ENCODE measurements at places on chromosomes 4 and X.
A peak's percentile ranks its signal among the peaks of the same experiment; 100 is the strongest.

DNA sequence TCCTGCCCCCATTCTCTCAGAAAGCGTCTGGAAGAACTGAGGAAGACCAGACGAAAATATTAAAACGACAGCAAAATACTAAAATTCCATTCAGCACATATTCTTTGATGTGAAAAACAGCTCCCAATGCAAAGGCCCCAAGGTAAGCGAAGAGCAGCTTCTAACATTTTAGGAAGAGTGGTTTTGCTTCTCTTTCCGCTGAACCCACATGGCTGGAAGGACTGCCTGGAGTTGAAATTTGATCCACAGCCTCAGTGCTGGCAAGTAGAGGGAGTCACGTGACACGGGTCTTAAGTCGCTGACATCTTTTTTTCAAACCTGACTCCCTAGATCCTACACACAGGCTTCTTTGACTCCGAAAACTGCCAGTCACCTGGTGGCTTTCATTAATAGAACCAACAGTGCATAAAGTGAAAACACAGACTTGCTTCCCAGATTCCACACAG is at the start of gene FAM13A:
Gene FAM13A, minus strand, starts transcription at position 233 of the 446 bp plus-strand sequence. Its CDS starts 221 bp downstream, at position 12.
- DNase-seq, result no peak

DNA sequence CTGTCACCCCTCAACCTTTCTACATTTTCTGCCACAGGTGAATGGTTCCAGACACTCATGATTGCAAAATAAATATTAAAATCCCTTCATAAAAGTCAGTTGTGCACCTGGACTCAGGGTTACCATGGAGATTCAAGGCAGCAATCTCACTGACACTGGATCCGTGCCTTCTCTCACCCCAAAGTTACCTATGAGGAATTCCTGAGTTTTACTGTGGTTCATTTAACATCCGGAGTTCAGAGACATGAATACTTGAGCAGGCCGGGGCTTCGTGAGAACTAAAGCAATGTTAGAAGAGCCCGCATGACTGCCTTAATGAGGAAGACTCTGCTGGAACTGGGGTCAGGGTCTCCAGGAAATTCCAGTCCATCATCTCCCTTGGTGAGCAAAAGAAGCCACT is 12.5 kb upstream of the CLNK start:
- DNase-seq, result no peak

DNA sequence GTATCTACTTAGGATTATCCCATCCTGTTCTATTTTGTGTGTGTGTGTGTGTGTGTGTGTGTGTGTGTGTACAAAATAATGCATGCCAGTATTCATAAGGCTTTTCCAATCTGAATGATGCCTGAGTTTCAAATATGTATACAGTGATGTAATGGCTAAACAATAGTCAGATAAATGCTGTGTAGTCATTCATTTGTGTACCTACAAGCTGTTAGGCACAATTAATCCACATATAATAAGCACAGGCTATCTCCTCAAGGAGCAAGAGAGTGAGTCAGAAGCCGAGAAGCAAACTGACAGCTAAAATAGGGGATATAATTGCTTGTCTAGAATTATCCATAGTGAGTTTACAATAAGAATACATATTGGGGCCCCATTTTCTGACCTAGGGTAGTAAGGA is 15.7 kb downstream of the DMD start:
- no peak for DNase-seq

DNA sequence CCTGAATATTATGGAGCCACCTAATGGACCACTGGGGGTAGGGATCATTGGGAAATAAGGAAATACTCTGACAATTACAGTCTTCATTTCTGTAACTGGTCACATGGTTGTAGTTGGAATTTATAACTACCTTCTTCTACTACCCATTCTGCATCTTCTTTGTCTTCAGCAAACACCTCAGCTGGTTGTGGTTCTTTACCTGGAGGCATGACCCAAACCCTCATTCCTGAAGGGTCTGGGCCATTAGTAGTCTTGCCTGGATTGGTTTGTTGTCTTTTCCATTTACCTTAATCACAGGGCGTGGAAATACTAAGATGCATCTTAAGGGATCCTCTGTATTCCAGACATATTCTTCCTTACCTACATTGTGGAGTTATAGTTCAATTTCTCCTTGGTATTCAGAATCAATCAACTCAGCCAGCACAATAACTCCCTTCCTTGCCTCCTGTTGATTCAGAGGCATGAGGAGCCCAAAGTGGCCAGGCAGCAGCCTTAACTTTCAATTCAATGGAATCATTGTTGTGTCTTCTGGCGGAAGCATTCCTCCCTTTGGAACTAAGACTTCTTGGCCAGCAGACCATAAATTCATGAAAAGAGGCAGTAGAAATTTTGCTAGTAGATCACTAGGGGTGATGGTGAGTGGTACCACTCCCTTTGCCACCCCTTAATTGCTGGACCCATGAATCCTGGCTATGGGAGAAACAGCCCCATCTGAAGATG is 75.7 kb upstream of the RAP2C start:
- no peak for DNase-seq

- peak; percentile 47 for DNase-seq
Measured at GRCh38 chr4:153466081-153466948, at the start of gene TMEM131L. Gene TMEM131L, plus strand, starts transcription at chr4:153466360. Its CDS starts 38 bp downstream, at chr4:153466398.

GRCh38 chr4:19947349-19947748 is 304.4 kb upstream of the SLIT2 start:
- DNase-seq, result no peak

GRCh38 chrX:66030505-66031317 is 9.2 kb downstream of the VSIG4 start:
- DNase-seq, result no peak

GRCh38 chrX:53440621-53441517 is 6.7 kb upstream of the HSD17B10 start:
- peak; percentile 2 for DNase-seq

GRCh38 chr4:38144031-38144430 is 183.8 kb downstream of the PTTG2 start:
- DNase-seq, result no peak

DNA sequence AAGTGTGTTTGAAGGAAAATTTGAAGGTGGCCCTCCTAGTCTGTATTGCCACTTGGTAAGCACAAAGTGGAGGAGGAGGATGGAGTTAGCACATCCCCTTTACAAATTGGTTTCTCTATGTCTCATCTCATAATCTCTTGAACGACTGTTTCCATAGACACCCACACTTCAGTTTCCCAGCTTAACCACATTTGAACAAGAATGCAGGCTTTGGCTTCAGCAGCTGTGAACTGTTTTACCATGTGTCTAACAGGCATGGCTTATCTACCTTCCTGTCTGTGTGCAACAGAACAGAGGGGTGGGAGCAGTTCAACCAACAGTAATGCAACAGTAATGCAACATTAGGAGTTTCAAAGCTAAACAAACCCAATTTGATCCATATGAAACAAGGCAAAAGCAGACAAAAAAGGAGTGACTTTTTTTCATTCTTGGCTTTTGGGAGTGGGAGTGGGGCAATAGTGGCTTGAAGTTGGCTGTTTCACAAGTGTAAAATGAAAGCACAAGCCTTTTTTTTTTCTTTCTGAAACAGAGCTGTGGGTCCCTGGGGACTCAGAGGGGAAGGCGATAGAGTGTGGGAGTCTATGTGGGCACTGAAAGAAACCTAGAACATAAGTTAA is 108.0 kb downstream of the ITM2A start:
- no peak for DNase-seq

DNA sequence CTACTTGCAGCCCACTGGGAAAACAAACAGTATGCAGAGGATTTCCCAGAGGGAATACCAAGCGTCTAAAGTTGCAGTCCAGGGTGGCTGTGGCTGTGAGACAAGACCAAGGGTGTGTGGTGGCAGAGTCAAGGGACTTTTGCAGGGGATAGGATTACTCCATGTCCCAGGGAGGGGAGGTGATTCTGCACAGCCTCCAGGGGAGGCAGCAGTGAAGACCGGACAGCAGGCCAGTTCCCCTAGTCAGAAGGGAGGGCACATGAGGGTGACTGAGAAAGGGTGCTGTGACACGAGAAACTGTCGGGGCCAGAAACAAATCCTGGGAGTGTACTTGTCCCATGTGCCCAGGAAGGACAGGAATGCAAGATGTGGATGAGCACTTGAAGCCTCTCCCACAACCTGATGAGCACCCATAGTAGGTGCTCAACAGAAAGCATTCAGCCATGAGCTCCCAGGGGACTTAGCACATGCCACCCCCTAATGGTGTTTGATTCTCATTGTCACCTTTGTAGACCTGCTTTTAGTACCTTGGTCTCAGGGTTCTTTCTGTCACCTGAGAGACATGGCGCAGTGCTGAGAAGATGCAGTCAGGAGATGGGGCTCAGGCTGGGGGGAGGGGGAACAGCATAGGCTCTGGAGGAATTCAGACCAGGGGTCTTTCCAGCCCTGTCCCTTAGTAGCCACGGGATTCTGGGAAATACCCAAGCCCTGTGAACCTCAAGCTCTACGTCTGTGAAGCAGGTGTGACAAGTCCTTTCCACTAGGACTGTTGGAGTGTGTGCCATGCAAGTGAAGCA is 18.1 kb upstream of the HSFX3 start:
- no peak for DNase-seq

- DNase-seq, result no peak
Measured at GRCh38 chr4:14990484-14990883, 11.8 kb upstream of the CPEB2 start.

DNA sequence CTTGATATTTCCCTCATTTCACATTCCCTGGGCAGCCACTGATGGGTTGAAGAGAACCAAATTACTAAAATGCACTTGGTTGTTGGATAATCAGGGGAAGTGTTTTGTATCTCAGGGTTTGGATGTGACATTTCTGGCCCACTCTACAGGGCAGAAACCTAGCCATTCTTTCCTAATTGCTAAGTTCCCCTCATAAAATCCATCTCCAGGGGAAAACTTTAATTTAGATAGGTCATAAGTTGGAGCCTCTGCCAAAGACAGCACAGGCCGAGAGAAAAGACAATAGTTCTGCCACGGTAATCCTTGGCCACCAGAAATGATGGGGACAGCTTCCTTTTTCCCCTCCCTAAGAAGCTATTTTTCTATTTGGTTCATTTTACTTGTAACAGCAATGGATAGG is 192.7 kb upstream of the C1QTNF7 start:
- DNase-seq, result no peak

GRCh38 chrX:131675596-131676194 is 131.8 kb downstream of the OR13H1 start:
- DNase-seq, result no peak

- DNase-seq, result no peak
Measured at GRCh38 chr4:113499166-113499565, 262.4 kb downstream of the CAMK2D start.

- no peak for DNase-seq
Measured at GRCh38 chrX:119745283-119745848, 13.0 kb upstream of the SOWAHD start.

GRCh38 chrX:22249371-22249770 is 23.3 kb upstream of the CBLL2 start:
- no peak for DNase-seq

DNA sequence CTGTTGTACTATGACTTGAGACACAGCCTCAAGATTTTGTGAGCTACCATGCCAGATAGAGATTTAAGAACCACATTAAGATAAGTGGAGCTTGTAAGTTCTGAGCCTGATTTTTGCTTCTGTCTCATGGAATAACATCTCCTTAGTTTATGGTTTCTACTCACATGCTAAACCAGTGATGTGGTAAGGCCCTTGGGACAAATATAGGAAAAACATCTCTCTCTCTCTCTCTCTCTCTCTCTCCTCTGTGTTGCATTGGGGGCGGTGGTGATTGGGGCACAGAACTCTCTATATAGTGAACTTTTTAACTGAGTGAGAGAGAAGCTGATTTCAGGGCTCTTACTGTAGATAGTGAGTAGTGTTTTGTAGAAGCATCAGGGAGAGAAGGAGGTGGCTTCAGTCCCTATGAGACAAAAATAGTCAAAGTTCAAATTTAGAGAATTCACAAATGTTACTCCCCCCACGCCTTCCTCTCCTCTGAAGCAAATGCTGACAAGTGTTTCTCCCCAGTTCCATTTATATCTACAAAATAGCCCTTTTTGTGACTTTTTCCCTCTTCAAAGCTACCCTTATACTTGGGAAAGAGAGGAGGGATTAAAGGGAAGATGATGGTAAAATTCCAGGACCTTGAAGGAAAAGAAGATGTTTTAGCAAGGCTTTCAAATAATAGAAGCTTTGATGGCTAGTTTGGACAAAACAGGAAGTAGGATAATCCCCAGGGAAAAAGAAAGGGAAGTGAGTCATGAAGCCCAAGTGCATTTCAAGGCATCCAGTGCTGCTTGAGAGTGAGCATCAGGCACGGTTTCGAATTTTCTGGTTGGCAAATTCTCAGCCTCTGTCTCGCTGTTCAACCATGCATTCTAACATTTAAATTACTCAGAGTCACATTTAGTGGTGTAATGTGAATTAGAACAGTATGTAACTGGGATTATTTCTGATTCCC is 134.3 kb upstream of the AP1S2 start:
- DNase-seq, result no peak

DNA sequence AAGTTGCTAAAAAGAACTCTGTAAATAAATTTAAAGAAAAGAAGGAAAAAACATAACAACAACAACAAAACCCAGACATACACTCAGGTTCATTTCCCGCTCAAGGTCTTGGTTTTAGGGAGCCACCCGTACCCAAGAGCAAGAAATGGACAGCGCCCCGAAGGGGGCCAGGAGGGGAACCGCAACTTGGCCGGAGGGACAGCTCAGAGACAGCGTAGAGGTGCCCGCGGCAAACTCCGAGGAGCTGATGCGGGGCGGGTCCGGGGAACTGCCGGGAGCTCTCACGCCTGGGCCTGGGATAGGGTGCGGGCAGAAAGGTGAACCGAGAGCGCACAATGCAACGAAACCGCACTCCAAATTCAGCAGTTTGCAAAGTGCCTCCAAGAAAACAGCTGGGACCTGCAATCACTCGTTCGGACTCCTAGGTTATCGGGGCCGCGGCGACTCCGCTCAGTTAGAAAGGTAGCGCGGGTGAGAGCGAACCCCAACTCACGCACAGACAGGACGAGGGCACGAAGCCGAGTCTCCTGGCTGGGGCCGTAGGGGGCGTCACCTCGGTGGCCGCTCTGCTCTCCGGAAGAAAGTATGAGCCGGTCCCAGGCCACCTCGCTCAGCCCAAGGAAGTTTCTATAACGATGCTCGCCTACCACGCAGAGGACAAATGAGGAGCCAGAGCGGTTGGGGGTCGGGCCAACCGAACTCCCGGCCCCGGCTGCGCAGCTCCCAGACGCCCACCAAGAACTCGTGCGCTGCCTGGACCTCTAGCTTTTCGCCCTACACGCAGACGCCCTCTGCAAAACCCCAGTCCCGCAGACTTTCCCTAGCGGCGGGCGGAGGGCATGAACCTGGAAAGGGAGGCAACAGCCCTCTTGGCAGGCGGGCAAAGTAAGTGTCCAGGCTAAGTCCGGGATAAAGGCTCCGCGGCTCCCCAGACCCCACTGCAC is 1.4 kb downstream of the NDNF start:
- no peak for DNase-seq

DNA sequence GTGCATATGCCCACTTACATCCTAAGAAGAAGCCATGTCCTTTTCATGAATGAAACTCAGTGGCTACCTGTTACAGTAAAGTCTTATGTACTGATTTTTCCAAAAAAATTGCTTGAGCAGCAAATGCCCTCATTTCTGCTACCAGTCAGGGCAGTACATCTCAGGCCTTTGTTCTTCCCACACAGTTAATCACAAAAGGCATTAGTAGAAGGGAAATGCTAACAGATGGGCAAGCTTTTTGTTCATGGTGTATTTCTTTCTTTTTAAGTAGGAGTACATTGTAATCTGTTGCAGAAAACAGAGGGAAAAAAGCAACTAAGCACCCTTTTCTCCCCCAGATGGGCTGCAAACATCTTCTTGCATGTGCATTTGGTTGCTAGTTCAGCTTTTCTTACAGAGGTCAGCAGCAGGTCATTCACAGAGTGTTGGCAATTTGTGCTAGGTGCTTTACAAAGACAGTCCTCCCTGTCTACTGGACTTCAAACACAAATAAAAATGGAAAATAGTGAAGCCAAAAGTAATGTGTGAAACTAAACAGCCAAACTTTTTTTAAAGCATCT is 373.4 kb downstream of the PRDM5 start:
- no peak for DNase-seq
